Posterior vena cava (tissue), 2 donors: ENCODE measurements at places on chromosomes 1 and 21. TPM values are rescaled to one million over a fixed set of nuclear protein-coding genes. Genes with fewer than 3 reads are reported as not detected.

CFAP107 gene
- total RNA-seq = not detected

SPRR1A gene
- total RNA-seq = not detected

DISP3 gene
- not detected for total RNA-seq

GRCh38 chr1:169325117-169325516, 42.5 kb downstream of the NME7 start:
- no peak for DNase-seq

DNA sequence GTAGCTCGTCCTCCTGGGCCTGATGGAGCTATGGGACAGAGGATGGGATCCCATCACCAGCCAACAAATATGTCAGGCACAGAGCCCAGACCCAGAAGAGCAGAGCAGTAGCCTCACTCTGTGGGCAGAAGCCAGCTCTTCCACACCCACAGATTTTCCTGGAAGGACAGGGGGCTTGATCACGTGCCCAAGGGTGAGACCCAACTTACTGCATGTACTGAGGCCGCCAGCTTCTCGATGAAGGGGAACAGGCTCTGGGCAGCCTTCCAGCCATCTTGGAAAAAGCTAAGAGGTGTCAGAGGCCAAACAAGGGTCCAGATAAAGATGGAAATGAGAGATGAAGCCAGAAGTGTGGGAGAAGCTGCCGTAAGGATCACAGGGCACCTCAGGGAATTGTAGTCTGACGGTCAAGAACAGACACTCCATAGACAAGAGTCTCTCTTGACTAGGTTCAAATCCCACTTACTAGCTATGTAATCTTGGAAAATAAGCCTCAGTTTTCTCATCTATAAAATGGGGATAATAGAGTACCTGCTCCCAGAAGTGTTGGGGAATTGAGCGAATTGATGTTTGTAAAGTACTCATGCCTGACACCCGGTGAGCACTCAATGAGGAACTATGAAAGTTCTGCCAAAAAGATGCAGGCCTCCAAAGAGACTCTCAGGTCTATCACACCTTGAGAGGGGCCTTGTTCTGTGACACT, 17.0 kb upstream of the TCEA3 start:
- DNase-seq = no peak

DNA sequence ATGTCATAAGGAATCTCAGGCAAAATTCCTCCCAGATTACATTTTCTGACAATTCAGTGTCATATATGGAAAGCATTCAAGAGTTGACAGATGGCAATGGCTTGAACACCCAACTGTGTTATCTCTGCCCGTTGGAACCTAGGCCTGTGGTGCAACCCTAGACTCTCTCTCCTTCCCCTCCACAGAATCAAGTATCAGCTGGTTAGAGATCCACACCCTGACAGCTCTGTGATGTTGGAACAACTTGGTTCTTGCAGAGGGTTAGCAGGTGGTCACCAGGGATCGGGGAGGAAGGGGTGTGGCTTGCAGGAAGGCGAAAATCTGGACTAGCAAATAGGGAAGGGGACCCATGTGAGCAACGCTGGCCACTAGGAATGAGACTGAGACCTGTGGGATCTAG, 26.3 kb downstream of the PCSK9 start:
- peak; percentile 72 for DNase-seq

DNA sequence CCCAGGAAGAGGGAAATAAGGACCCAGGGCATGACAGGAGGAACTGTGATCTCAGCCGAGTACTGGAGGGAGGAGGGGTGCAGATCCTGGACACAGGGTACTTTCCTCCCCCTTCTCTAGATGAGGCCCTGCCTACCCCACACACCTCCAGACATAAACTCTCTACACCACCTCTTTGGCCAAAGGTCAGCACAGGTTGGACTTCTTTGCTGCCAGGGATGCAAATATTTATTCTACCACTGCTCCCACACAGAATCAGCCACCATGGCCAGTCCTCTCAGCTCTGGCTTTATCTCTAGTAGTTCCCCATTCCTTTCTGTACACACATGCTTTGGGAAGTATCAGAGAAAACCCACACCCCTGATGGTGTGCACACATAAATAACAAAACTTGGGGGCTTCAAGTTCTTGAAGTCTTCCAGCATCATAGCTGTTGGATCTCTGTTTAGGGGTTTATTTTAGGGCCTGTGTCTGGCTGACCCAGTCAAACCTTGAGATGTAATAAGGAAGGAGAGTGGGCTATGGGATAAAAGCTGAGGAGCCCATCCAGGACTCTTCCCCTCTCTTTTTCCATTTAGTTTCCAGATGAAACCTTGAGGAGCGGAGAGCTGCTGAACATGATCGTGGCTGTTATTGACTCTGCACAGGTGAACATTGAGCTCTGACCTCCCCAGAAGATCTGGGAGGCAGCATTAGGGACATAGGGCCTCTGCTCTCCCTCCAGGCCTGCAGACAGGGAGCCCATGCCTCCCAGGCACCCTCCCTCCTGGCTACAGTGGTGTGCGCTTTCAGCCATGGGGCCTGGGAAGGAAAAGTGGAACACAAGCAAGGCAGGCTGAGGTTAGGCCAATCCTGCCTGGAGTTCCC, 6.7 kb upstream of the SLC27A3 start:
- no peak for DNase-seq

- DNase-seq = no peak
Observed at GRCh38 chr1:222928212-222928611, 113.4 kb downstream of the DISP1 start.

DNA sequence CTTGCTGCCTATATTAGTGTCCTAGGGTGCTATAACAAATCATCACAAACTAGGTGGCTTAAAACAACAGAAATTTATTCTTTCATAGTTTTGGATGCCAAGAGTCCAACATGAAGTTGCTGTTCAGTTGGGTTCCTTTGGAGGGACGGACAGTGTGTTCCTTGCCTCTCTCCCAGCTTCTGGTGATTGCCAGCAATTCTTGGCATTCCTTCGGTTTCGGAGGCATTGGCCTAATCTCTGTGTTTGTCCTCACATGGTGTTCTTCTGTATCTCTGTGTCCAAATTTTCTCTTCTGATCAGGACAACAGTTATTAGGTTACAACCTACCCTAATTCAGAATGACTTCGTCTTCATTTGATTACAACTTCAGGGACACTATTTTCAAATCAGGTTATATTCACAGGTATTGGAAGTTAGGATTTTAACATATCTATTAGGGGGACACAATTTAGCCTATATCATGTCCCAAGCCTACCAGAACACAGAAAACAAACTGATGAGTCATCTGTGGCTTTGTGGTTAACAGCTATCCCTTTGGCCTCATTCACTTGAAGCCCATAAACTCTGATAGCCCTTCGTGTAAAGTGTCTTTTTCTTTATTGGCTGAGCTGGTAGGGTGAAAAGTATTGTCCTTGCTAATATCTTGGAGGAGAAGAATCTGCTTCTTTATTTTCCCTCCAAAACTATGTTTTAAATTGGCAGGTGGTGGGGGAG, 83.2 kb upstream of the PAPPA2 start:
- no peak for DNase-seq

- no peak for DNase-seq
Observed at GRCh38 chr1:29539971-29540370, 303.6 kb downstream of the PTPRU start.
